ENCODE measurements at places on chromosomes 3 and 15.

GRCh38 chr3:71356265-71356664, 227.3 kb downstream of the FOXP1 start:
- no peak for DNase-seq

- no peak for DNase-seq
Measured at GRCh38 chr3:33041909-33042308, 55.0 kb downstream of the GLB1 start.

GRCh38 chr3:41202834-41203345, 3.6 kb downstream of the CTNNB1 start:
- DNase-seq: no peak

- no peak for DNase-seq
Measured at GRCh38 chr3:57803647-57804081, 47.6 kb downstream of the SLMAP start.

GRCh38 chr15:83766339-83766738, 112.4 kb downstream of the ADAMTSL3 start:
- DNase-seq: no peak

DNA sequence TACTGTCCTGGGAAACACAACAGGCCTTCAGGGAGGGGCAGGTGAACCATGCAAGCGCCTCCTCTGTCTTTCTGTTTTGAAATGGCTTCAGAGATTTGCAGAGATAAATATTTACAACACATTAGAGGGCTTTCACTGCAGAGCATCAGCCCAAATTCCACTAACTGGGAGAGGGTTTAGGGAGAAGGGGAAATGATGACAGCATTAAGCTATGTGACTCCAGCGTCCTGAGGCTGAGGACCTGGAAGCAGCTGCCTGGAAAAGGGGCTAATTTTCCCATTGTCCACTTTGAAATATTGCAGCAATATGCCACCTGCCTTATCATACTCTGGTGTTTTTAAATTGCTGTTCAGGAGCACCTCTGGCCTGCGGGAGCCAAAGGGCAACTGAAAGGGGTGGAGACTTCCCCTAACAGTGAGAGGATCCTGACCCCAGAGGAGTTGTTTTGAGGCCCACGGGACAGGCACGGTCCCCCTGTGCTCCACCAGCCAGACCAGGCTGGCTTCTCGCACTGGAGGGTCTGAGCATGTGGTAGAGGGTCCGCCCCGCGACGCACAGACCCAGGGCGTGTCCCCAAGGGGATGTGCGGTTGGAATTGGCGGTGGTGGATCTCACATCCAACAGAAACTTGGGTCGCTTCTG, 110.6 kb downstream of the XXYLT1 start:
- no peak for DNase-seq

DNA sequence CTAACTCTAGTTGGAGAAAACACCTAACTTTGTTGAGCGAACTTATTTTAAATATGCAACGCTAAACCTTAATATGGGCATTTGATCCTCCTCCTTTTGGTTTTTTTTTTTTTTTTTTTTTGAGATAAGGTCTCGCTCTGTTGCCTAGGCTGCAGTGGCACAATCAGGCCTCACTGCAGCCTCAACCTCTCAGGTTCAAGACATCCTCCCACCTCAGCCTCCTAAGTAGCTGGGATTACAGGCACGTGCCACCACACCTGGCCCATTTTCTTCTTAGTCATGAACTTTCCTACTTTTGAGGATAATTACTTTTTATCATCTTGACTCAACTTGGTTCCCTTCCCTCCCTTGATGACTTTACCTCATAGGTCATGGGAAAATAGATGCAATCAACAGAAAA, 3.9 kb downstream of the NUSAP1 start:
- no peak for DNase-seq

DNA sequence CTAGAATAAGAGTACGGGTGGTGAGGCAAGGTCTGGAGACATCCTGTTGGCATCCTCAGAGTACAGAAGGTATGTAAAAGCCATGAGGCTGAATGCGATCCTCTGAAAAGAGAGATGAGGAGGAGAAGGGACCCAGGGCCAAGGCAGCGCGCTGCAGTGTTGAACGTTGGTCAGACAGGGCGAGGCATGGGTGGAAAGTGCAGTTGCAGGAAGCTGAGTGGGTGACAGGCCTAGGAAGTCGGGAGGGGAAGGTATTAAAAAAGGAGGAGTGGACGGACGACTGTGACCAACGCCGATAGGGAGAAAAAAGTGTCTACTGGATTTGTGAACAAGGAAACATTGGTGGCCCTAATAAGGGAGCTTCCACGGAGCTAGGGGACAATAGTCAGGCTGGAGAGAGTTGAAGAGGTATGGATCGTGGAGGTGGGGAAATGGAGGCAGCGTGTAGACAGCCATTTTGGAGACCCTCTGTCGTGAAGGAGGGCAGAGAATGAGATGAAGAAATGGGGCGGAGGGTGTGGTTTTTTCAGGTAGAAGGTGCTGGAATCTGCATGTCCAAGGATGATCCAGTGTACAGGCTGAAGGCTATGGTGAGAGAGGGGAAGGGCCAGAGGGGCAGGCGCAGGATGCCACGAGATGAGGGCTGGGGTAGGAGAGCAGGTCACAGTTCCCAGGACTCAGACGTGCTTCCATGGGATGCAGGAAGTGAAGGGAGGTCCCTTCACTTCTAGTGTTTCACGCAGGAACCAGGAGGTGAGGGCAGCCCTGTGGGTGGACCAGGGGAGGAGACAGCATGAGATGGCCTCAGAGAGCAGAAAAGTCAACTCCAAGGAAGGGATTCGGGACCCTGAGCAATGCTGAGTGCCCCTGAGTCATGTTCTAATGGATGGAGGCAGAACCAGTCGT, 115.9 kb downstream of the ASB7 start:
- no peak for DNase-seq

DNA sequence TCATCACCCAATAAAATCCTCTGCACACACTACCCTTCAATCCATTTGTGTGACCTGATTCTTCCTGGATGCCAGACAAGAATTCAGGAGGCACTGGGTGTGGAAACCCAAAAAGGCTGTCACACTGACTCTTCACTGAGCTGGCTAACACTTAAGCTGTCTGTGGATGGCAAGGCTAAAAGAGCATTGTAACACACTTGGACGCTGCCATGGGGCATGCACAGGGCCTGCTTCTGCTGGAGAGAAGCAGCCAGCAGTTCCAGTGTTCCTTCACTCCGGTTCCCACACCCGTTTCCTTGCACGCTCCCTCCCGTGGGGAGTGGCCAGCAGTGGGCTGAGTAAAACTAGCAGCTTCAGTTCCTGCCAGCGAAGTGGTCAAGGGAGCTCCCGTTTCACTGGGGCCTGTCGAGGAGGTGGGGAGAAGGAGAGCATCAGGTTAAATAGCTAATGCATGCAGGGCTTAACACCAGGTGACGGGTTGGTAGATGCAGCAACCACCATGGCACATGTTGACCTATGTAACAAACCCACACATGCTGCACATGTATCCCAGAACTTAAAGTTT, 737.1 kb downstream of the FHIT start:
- no peak for DNase-seq

- no peak for DNase-seq
Measured at GRCh38 chr15:98667521-98668179, 19.3 kb downstream of the IGF1R start.

DNA sequence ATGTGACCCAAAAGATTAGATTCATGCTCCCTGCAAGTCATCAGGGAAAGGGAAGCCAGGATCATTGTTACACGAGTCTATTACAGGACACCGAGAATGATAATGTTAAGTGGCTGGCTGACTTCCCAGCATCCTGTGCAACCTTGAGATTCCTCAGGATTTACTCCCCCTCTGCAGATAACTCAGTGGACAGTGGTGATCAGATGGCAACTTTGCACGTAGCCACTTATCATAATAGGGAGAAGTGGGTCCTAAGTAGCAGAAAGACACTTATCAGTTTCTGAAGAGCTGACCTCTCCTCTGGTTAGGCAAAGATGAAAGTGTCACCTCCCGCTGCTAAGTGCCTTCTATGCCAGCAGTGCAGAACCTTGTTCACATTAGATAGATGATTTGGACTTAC, 6.7 kb upstream of the TMPRSS7 start:
- DNase-seq: no peak

- no peak for DNase-seq
Measured at GRCh38 chr3:39469945-39470344, 2.5 kb downstream of the MOBP start.

DNA sequence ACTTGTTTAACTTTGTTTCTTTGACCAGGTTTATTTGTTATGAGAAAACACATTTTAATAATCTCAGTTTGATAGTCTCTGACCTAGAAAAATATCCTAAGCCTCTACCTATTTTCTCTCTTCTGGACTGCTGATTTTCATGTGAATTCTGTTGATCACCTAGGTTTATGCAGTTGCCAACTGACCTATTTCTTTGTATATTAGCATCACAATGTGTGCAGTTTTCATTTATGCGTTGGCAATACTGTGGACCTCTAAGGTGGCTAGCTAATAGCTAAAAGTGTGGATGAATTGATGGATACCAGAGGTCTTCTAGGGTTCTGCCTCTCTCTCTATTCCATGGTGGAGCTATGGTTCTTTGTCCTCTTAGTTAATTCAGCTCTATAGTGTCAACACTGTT, 72.1 kb downstream of the LRRC49 start:
- no peak for DNase-seq

DNA sequence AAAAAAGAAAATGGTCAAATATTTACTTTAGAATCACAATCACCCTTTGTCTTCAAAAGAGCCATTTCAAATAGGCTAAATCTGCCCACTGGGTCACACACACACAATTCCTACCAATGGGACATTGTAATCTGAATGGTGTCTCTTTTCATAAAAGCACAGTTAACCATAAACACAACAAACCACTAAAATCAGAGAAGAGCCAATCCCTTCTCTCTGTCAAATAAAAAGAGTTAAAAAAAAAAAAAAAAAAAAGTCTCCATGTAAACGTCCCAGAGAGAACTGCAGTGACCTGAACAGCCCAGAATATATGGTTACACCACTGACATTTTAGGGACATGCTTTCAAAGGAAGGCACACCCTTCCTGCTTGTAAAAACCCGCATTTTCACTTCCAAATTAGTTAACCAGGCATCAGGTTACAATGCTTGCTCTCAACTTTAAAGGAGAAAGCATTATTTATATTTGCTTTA, 63.7 kb downstream of the PRICKLE2 start:
- DNase-seq: no peak

DNA sequence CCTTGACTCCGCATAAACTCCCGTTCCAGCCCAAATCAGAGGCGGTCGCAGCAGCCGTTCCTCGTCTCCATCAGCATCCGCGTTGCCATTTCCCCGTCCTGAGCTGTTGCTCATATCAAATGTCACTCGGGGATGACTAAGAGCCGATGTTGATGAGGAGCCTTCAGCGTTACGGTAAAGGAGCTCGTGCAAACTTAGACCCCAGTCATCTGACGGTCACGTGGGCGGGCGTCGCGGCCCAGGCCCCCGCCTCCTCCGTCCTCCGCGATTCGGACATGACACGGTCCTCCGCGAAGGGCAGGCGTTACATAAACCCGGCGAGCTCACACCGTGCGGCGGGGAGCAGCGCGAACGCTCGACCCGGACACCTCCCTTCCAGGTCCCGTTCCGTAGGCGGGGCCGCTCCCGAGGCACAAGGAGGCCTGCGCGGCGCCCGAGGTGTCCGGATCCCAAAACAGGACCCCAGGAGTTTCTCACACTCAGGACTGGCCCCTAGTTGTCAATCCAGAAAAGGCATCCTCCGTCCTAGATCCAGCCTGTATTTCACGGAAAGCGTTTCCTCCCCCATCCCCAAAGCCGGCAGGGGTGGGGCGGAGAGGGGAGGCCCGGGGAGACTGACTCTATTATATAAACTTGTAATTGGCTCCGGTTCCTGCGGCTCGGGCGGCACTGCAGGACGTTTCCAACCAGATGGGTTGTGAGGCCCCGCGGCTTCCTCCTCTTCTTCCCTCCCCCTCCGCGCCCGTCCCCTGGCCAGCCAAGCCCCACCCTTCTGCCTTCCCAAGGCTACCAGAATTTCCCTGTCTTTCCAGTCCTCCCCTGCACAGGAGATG, 100.0 kb upstream of the IGF1R start:
- no peak for DNase-seq

DNA sequence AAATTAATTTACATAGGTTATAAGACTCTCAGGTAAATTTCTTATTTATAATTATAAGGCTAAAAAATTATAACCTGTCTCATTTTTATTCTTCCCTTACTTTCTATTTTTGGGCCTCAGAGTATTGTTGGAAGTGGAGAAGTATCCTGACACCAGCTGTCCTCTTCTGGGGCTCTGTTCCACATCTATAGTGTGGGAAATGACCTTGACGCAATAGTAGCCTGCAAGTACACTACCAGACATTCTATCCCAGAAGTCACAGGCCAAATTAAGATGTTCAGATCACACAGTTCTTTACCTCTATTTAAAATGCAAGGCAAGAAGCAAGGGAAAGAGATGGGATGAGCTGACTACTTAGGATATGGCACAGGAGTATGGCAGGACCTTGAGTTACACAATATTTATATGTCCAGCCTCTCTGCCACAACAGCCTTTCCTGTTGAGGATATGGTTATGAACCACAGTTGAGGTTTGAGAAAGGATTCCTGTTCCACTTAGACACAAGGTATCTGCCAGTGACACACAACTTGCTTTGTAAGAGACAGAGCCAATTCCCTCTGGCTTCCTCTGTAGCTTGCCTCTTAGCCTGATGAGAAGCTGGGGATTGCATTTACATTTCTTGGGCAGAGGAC, 158.0 kb upstream of the IL12A start:
- no peak for DNase-seq

DNA sequence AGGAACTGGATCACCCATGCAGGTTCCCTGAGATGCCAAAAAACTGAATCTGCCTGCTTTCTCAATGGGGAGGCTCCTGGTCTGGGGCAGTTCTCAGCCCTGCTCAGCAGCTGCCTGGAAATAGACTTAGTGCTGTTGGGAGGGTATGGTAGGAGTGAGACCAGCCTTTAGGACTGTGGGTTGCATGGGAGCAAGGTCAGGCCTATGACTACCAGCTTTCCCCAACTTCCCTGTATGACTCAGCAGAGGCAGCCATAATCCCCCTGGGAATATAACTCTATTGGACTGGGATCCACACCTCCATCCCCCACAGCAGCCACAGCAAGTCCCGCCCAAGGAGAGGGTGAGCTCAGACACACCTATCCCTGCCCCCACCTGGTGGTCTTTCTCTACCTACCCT, 87.0 kb downstream of the CFAP44 start:
- DNase-seq: no peak

- DNase-seq: no peak
Measured at GRCh38 chr15:58430224-58430787, 1.5 kb upstream of the LIPC start.

DNA sequence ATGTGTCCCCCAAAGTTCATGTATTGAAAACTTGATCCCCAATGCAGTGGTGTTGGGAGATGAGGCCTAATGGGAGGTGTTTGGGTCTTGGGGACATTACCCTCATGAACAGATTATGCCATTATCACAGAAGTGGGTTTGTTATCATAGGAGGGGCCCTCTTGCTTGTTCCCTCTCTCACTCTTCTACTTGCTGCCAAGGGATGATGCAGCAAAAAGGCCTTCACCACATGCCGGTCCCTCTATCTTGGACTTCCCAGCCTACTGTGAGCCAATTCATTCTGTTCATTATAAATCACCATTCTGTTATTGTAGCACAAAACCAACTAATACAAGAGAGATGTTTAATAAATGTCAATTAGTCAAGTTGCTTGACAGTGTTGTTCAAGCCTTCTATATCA, 47.2 kb downstream of the FAM227B start:
- DNase-seq: no peak

All from stimulated activated CD4-positive, alpha-beta T cell treated with anti-CD3 and anti-CD28 coated beads, TNF-alpha, amount 100 ng/mL, for 24 hours (primary cell).